ENCODE measurements at places on chromosomes 7 and 10. TPM values are rescaled to one million over a fixed set of nuclear protein-coding genes. Genes with fewer than 3 reads are reported as not detected.

The RSPH10B2 gene
- 1.2 TPM for total RNA-seq

The PRR15 gene
- total RNA-seq: not detected

GRCh38 chr10:119090968-119091367, 10.4 kb upstream of the EIF3A start:
- H3K27ac ChIP-seq: peak overlapping the region; percentile 97
- peak overlapping the region; percentile 58 for H3K4me3 ChIP-seq
- H3K4me1 ChIP-seq: peaks cover 39% of the 10 kb centered on the region

The CREB3L2 gene
- 29.0 TPM for total RNA-seq
